ENCODE measurements at places on chromosomes 3 and 15.

- peak; percentile 54 for DNase-seq
Observed at GRCh38 chr15:69265347-69265955, 33.3 kb upstream of the PAQR5 start.

GRCh38 chr3:9397906-9398699 lies 688 bp downstream of the SETD5 start:
- peak; percentile 68 for DNase-seq

- DNase-seq = no peak
Observed at GRCh38 chr3:98901119-98901391, 440 bp downstream of the DCBLD2 start.

GRCh38 chr15:55846116-55846707 lies 103.3 kb upstream of the PRTG start:
- peak; percentile 90 for DNase-seq

DNA sequence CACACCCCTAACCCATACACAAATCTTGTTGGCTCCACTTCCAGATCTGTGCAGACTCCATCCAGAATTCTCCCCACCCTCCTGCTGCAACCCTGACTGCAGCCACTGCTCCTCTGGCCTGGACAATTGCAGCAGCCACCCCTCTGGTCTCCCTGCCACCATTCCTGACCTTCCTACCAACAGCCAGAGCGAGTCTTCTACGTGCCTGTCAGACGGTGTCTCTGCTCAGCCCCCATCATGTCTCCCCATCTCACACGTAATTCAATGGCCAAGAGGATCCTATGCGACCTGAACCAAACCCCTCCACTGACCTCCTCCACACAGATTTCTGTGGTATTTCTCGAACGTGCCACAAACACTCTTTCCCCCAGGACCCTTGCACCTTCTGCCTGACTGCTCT lies 103.3 kb downstream of the TPRA1 start:
- DNase-seq = no peak

GRCh38 chr3:192727032-192727847 lies at the start of gene FGF12:
Gene FGF12 (minus strand): TSS chr3:192727541.
- no peak for DNase-seq

GRCh38 chr3:14725013-14725412 lies 50.1 kb downstream of the C3orf20 start:
- DNase-seq = no peak

- DNase-seq = no peak
Observed at GRCh38 chr3:148584438-148584837, 113.3 kb upstream of the AGTR1 start.

DNA sequence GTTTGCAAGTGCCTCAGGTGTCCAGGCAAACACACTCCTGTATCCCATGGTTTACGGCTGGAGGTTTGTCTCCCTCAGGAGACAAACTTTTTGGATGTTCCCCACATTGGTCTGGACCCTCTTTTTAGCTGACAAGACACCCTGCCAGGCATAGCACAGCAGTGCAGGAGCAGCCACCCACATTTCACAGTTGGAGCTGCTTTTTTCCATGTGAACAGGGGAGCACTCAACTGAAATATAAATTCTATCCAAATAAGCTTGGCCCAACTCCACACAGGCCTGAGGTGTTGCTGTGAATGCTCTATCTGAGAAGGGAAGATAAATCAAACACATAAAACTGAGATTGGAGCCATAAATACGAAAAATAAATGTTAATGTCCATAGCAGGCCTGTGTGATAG lies 501.3 kb upstream of the IL12A start:
- no peak for DNase-seq

- DNase-seq = no peak
Observed at GRCh38 chr3:175144368-175144767, 285.2 kb downstream of the NAALADL2 start.

GRCh38 chr3:196563721-196564225 lies 4.6 kb downstream of the WDR53 start:
- DNase-seq = no peak
